Activated naive CD8-positive, alpha-beta T cell treated with anti-CD3 and anti-CD28 coated beads, Interleukin-2, amount 50 U/mL, for 24 hours (primary cell): ENCODE measurements at places on chromosomes 12 and 14.

DNA sequence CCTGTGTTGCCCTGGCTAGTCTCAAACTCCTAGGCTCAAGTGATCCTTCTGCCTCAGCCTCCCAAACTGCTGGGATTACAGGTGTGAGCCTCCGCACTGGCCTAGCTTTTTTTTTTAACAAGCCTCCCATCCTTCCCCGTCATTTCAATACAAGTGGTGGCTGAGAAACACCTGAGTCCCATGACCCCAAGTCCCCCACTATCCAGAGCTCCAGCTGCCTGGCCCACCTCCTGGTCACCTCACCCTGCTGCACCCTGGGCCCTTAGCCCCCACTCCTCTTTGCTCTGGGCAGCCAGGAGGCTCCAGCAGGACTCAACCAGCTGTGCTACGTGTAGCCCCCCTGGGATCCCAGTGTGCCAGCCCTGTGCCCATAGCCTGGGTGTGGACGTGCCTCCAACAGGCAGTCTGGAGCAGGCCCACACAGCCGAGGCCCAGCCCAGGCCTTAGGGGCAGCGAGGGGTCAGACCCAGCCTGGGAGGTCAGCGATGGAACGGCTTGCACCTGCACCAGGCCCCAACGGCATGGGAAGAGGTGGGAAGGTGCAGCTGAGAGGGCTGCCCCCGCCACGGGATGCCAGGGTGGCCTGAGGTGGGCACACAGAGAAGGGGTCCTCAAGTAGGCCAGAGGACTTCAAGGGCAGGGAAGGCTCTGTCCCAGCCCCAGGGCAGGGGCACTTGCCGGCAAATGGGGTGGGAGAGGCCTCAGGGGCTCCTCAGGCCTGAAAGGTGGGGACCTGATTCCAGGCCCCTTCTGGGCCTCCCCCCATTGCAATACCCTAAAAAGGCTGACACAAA is 6.5 kb downstream of the AHNAK2 start:
- no peak for DNase-seq

DNA sequence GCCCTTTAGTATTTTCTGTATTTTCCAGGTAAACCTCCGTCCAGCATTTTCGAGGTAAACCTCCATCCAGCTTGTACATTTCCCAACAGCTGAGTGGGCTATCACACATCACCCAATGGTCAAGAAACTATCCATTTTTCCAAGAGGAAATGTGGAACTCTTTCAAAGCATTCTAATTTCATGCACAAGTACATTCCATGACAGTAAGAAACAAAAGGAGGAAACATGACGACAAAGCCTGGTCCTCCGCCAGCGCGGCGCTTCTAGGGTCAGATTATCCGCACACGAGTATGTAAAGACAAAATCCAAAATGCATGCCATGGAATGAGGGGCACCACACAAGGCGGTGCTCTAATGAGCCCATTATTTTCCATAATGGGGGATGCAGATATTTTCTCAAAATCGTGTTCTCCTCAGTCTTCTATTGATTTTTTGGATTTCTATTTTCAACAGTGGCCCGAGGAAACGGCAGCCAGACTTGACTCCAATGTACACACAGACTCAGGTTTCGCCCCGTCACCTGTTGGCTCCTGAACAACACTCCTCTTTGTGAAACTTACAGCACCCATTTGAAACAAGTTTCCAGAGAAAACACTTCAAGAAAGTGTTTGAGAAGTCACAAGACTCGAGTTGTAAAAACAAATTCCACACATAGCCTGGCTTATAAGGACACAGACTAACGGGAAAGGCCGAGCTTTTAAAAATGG is 107.4 kb downstream of the PRICKLE1 start:
- no peak for DNase-seq

- DNase-seq = no peak
Observed at GRCh38 chr12:6970096-6970527, 352 bp downstream of the PHB2 start.

DNA sequence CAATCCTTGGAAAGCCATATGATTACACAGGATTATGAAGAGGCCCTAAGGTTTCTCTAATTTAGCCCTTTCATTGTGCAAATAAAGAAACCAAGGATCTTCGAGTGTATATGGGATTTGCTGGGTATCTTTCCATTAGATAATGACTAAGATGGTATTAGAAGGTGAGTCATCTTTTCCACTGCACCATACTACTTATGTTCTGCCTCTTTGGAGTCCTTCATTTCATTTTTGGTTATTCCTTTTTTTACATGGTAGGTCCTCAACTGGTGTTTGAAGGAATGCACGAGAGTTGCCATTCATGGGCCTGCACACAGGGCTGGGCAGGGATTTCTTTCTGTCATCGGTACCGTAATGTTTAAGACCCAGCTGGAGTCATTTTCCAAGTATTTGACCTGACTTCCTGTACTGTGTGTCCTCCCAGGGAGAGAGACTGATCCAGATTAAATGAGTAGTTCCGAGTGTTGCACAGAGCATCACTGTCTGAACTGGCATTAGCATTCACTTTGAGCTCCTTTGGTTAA is 85.7 kb downstream of the BORCS5 start:
- DNase-seq = no peak

DNA sequence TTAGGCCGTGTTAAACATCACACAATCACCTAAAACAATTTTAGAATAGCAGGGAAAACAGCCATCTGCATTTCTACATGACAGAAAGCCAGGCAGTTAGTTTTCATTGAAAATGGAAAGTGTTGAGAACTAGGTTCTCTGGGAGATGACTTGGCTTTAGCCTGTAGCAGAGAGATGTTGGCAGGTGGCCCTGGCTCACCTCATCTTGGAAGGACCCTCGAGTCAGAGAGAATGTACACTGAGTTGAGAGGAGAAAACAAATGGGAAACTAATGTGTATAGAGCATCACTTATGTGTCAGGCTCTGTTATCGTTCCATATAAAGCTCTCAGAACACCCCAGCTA is 51.9 kb downstream of the SUSD6 start:
- DNase-seq = no peak

- DNase-seq = no peak
Observed at GRCh38 chr14:77976591-77976990, 176.7 kb downstream of the ADCK1 start.

DNA sequence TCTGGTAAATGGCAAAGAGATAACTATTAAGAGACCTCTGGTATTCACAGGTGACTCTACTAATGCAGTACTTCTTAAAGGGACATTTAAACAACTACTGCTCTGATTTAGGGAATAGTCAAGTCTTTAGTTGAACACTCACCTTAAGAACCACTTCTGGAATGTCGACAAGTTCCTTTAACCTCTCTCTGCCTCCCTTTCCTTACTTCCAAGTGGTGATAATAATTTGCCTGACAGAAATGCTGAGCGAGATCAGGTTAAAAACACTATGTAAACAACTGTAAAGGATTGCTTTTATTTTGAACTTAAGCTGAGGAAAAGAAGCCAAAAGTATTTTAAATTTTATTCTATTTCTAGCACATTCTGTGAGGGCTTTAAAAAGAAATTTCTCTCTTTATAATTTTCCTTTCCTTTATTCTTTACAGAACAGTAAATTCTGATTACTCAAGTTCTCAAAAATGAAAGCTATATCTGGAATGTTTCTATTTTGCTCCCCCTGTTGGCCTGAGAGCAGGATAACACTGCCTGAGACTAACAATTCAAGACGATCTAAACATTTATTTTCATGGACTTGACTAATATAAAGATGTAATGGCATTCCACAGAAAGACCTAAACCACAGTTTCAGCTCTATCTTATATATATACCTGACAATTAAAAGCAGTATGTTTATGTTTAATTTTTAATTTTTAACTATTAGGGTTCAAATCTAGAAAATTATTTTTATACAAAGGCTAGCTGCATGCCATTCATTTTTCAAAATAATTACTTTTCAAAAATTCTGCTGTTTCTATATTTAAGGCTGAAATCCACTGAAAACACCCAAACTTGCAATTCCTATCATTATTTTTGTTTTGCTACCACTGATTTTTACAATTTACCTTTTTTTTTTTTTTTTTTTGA is 29.2 kb downstream of the ZCCHC8 start:
- DNase-seq = no peak
